ENCODE measurements at places on chromosomes 3 and 15.

DNA sequence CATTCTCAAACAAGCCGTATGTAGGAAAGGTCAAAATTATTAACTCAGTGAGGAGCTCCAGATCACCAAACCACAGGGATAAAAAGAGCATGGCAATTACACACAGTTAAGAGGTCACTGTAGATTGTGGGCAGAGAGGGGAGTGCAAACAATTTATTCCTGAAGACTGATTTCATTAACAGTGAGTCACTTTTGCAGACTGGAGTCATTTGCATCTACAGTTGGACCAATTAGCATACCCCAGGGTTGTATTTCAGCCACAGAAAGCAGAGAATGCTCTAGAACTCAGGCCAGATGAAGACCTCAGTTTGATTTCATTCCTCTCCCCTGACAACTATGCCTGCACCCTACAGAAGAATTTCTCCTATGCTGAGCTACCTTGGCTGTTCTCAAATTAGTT is 40.1 kb downstream of the SETMAR start:
- DNase-seq: no peak

DNA sequence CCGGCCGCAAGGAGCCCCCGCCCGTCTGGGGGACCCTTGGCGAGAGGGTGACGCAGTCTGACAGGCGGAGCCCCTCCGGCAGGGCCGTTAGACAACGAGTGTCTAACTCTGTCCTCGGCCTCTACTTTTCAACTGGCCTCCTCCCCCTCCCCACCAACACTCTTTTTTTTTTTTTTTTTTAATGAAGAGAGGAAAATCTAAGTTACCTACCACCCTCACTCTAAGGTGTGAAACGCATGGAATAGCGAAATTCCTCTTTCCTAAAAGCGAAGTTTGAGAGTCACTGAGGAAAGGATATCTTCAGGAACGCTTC is 521 bp upstream of the SUSD5 start:
- DNase-seq: no peak

- DNase-seq: no peak
These were observed 43.4 kb upstream of the SEC22A start for GRCh38 chr3:123158330-123158729.

DNA sequence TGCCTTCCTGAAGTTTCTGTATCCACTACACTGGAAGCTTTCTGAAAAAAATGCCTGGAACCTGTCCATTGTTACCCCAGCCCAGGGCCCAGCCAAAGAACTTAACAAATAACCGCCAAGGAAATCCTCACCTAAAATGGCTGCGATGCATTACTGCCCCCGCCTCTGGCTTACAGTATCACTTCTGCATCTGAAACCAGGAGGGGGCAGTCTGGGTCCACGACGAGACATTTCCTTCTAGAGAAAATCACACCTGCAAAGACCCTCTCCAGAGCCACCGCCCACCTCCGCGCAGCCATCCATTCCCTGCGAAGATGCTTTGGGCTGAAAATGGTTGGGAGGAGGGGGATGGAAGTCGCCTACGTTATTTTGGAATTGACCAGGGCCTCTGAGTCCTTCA is 22.4 kb upstream of the CELF6 start:
- no peak for DNase-seq

GRCh38 chr15:80887148-80887547 is 102.5 kb downstream of the MESD start:
- no peak for DNase-seq

GRCh38 chr3:164479406-164479805 is 598.9 kb downstream of the SI start:
- no peak for DNase-seq

DNA sequence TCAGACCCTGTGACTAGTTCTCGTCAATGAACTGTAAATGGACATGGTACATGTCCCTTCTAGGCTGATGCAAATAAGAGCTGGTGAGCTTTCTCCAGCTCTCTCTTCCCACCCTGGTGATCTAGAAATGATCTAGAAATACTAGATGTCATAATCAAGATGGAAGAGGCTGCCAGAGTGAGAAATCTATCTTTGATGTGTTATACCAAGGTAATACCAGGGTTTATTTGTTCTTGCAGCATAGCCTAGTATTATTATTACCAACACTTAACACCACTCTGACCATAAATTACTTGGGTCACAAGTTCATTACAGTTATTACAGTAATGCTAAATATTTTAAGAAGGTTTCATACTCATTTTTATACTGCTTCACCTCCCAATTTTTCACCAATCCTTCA is 138.4 kb upstream of the LMCD1 start:
- DNase-seq: no peak

DNA sequence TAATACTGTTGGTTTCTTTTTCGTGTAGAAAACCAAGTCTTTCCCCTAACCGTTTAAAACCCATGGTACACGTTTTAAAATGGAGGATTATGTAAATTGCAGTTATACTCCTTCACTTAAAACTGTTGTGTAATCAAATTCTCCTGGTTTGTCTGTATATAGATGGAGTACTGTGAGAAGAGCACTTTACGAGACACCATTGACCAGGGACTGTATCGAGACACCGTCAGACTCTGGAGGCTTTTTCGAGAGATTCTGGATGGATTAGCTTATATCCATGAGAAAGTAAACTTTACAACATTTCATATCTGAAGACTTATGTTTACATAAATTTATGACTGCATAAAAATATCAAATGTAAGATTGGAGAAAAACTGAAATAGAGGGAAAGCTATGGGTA is 51.2 kb downstream of the SRP14 start:
- no peak for DNase-seq

DNA sequence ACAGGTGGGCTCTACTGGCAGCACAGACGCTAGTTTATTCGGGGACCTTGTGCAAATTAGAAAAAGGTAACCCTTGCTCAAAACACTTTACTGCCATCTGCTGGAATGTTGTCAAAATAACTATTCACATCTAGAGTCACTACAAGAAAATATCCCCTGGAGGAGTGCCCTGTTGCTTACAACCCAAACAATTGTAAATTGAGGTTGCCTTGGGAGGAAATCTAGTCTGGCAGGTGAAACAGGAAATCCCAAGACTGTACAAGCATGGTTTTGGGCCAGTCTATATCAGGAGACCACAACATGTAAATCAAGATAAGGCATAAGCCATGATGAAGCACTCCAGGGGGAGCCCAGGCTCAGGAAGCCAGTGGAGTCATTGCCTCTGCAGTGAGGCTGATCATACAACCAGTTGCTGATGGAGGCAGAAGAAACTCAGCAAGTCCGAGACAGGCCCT is 136.8 kb upstream of the ACP3 start:
- peak; percentile 8 for DNase-seq

DNA sequence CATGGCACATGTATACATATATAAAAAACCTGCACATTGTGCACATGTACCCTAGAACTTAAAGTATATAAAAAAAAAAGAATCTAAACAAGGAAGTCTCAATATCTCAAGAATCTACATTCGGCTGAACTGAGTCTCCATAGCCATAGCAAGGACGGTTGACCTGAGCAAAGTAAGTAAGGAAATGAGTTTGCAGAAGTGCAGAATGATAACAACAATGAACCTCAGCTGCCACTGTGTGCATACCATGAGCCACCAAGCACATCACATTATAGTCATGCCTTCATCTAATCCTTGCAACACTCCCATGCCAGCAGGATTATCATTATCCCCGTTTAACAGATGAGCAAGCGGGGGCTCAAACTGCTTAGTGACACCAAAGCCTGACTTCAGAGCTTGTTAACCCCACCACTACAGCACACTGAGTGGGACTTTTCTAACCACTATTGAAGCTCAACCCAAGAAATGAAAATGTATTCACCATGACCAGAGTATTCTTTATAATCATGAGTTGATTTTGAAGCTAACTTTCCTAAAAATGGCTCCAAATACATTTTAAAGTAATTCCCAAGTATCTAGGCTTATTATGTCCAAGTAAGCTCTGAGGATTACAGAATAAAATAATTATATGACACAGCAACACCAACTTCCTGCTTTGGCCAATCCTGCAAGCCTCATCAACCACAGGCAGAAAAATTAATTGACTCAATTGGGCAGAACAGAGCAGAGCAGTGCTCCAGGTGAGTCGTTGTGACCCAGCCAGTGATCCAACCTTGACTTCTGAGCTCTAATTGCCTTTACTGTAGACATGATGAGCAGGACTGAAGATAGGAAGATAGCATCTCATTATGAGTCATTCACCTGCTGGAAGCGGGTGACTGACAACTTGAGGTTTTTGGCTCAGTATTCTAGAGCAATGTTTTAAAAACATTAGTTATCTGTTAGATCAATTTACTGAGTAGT is 47.3 kb upstream of the IL12A start:
- DNase-seq: no peak

- DNase-seq: no peak
These were observed 219.7 kb upstream of the SETMAR start for GRCh38 chr3:4083225-4084015.
